ENCODE measurements at places on chromosomes 5 and 9. TPM values are rescaled to one million over a fixed set of nuclear protein-coding genes. Genes with fewer than 3 reads are reported as not detected.
A peak's percentile ranks its signal among the peaks of the same experiment; 100 is the strongest.

Gene CD74
- total RNA-seq, result 21.4 TPM

Gene STK32A
- total RNA-seq, result 1.8 TPM

Gene BRD3
- 10.9 TPM for total RNA-seq

Gene SLC1A1
- total RNA-seq, result 20.0 TPM

DNA sequence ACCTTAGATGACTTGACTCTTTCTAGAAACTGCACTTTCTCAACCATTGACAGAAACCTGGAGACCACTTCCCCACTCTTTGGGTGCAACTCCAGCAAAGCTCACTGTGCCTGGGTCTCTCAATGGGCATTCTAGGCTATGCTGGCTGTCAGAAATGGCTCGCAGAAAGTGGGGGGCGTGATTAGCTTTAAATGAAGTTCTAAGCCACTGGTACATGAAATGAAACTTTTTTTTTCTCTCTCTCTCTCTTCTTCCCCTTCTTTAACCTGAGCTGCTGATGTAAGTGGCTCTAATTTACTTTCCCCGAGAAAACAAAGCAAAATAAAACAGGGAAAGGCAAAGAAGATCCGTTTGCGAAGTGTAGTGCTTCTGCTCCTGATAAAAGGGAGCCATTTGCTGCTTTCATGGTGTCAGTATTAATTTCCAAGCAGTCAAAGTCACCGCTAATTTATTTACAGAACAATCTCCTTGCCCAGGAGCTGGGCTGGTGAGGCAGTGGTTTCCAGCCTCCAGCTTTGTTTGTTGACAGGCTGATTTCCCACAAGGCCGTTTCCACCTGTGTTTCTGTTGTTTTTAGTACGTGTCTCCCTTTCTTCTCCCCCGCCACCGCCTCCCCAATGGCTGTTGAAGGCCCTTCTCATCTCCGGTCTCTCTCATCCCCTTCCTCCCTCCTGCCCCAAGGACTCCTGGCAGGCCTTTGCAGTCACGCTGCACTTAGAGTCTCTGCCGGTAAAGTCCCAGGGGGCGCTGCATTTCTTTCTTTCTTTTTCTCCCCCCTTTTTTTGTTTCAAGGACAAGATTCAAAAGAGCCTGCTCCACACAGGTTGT, 422.9 kb downstream of the EBF1 start:
- DNase-seq, result no peak

DNA sequence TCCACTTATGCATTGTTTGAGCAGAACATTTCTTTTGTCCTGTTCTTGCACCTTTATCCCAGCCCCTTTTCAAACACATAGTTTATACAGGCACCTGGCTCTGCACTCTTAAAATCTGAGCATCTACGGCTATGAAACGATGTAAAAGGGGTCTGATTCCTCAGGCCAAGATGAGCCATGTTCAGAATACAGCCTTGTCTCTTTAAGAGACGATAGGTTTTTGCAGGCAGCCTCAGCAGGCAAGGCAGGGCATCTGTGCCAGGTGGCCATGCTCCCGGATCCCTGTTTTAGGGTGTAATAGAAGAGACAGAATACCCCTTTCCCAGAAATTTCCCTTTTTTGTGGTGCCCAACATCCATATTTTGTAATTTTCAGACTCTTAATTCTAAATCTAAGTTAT, 89.1 kb upstream of the NFIB start:
- no peak for DNase-seq

DNA sequence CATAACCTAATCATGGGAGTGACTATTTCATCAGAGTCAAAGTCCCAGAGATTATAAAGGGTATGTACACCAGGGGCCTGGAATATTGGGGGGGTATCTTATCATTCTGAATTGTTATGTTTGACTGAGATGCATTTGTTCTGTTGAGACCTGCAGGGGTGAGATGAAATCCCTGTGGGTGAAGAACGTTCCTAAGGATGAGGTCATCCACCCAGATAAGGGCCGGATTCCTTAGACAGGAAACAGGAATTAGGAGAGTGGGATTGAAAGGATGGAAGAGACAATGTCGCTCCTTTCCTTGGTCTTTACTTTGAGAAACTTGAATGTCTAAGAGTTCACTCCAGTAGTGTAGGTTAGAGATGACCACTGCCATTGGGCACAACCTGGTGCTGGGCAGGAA, 54.7 kb downstream of the GAS1 start:
- no peak for DNase-seq

Gene ZFP37
- total RNA-seq, result 3.3 TPM

DNA sequence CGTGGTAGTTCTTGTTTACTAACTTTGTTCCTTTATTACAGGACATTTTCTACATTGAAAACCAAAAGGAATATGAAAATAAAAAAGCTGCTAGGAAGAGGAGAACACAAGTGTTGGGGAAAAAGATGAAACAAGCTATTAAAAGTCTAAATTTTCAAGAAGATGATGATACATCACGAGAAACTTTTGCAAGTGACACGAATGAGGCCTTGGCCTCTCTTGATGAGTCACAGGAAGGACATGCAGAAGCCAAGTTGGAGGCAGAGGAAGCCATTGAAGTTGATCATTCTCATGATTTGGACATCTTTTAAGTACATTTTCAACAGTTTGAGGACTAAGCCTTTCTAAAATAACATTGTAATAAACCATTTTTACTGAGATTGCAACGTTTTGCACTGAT, 23.8 kb downstream of the PHAX start:
- peak; percentile 69 for DNase-seq
